Activated CD4-positive, alpha-beta T cell treated with anti-CD3 and anti-CD28 coated beads, Interleukin-2, amount 10 ng/mL, durations not matched to agents 24 days and 14 days (primary cell): ENCODE measurements at places on chromosomes 16 and 17.

GRCh38 chr16:529012-529575, 1.6 kb downstream of the CAPN15 start:
- DNase-seq: peak; percentile 79

- no peak for DNase-seq
Measured at GRCh38 chr16:23424292-23424958, 28.6 kb downstream of the COG7 start.

GRCh38 chr17:73654241-73654640, 10.0 kb upstream of the SDK2 start:
- no peak for DNase-seq

DNA sequence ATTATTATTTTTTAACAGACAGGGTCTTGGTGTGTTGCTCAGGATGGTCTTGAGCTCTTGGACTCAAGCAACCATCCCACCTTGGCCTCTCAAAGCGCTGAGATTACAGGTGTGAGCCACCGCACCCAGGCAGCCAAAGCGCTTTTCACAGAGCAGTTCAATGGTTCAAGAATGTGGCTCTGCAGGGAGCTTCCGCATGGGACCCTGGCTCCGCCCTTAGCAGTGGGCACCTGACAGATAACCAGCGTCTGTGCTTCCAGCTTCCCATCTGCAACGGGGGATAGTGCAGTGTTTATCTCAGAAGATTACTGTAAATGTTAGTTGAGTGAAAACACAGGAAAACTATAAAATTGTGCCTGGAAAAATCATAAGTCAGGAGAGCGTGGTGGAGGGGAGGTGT, 99.4 kb downstream of the KCNJ12 start:
- DNase-seq: no peak

GRCh38 chr17:80871341-80871740, 120.3 kb upstream of the CHMP6 start:
- peak; percentile 83 for DNase-seq

DNA sequence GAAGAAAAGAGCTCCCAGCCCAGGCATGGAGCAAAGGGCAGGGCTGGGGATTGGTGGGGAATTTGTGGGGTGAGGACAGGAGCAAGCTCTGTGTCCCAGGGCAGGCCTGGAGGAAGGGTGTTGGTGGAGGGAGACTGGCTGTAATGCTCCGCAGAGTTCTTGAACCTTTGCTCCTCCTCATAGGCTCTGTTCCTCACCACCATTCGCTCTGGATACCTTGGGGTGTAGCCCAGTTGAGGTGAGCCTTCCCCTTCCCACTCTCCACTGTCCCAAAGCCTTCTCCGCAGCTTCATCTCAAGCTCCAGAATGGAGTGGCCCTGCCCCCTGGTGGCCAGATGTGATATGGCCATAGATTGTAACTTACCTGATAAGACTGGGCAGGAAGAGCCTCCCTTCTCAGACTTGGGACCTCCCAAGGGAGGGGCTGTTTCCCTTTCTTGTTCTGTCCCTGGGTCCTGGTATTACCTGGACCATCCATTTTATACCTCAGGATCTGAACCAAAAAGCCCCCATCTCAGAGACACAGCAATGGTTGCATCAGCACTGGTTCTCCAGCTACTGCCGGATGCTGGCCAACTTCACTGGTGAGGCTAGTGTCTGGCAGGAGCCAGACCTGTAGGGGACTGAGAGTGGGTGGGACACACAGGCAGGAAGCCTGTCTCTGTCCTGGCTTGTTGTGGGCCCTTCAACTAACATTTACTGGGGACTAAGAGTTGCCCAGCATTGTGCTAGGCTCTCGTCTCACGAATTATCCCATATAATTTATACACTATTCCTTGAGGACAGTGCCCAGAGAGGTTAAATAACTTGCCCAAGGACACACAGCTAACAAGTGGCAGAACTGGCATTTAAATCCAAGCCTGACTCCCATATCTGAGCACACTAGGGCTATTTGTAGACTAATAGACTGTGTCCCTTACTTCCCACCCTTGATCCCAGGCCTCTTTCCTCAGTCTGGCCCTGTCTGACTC, 19.1 kb upstream of the STAC2 start:
- peak; percentile 95 for DNase-seq

GRCh38 chr16:83908798-83909197, 9.9 kb downstream of the MLYCD start:
- no peak for DNase-seq

DNA sequence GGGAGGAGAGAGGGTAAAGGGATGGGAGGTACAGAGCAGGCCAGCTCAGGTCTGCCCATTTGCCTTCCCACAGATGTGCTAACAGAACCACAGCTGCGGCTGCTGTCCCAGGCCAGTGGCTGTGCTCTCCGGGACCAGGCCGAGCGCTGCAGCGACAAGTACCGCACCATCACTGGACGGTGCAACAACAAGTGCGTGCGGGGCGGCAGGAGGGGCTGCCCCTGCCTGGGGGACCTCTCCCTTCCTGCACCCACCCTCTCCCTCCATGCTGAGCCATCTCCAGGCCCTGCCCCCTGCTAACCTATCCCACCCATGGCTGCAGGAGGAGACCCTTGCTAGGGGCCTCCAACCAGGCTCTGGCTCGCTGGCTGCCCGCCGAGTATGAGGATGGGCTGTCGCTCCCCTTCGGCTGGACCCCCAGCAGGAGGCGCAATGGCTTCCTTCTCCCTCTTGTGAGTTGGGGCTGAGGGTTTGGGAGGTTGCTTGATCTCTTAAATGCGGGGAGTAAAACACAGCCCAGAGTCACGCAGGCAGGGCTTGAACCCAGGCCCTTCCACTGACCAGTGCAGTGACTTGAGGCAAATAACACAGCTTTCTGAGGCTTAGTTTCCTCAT, 1.2 kb downstream of the EPX start:
- DNase-seq: no peak

GRCh38 chr17:8861495-8862181, 5.8 kb downstream of the PIK3R6 start:
- DNase-seq: no peak

GRCh38 chr17:66995944-66996343, 31.4 kb downstream of the CACNG4 start:
- DNase-seq: no peak

DNA sequence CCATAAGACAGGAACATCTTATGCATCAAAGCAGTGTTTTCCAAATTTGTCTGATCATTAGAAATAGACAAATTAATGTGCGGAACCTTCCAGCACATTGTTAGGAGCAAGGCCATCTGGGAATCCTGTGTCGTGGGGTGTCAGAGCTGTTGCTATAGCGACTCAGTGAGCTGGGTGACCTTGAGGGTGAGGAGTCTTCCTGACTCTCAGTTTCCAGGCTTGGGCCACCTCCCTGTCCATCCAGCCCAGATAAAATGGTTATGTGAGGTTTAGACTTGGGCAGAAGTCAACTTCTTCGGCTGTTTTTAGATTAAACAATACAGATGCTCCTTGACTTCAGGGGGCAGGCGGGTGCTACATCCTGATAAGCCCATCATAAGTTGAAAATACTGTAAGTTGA, 20.6 kb downstream of the MT1X start:
- DNase-seq: no peak

GRCh38 chr17:35185849-35186248, 8.3 kb downstream of the SLC35G3 start:
- no peak for DNase-seq

DNA sequence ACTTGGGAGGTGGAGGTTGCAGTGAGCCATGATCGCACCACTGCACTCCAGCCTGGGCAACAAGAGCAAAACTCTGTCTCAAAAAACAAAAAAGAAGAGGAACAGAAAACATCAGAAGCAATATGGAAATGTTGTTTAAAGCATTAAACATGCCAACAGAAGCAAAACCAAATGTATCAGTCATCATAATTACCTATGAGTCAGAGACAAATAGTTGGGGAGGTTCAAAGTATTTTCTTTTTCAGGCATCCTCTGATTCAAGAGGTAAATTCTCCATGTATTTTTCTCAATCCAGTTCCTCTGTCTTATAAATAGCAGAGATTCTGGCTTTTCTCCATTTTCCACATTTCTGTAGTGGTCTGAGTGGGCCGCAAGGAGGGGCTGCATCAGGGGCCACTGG, 2.1 kb upstream of the TM4SF5 start:
- DNase-seq: no peak

DNA sequence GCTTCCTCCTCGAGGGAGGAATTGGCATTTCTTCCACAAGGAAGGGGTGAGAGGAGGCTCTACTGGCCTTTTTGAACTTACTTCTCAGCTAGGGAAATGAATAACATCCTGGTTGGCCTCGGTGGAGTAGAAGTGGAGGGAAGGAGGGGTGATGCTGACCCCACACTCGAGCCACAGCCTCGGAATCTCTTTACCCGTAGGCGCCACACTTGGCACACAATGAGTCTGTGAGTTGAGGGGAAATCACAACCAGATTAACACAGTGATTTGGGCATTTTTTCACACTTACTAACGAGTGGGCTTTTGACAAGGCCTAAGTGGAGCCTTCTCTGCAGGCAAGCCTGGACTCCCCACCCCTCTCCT, 47.3 kb upstream of the TBX2 start:
- DNase-seq: no peak

DNA sequence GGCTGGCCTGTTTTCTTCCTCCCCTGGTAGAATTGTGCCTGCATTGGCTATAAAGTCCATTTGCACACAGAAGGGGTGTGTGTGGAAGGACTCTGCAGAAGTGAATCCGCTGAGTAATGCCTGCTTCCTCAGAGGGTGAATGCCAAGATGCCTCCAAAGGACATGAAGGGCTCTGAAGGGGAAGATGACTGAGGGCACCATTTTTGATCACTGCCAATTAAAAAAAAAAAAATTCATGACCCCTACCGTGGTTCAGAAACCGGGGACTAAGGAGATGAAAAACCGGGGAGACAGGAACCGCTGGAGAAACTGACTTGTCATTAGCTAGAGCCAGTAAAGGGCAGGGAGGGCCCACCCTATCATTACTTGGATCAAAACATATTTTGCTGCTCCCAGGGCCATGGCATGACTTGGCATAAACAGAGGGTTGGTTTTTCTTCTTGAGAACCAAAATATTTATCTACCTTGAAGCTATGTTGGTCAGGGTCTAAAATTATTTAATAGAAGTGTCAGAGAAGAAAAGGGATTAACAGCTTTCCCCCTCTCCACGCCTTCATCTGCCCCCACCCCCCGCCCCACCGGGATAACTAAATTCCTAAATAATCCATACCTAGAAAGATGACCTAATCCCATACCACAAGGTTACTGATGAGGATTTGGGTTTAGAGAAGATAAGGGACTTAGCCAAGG, 3.6 kb upstream of the USP7 start:
- no peak for DNase-seq

- no peak for DNase-seq
Measured at GRCh38 chr17:67658265-67658664, 59.5 kb upstream of the NOL11 start.

GRCh38 chr16:4160658-4161430, 44.6 kb upstream of the ADCY9 start:
- DNase-seq: no peak
